Right atrium auricular region (tissue), 2 donors: ENCODE measurements at places on chromosomes 12 and 14. TPM values are rescaled to one million over a fixed set of nuclear protein-coding genes. Genes with fewer than 3 reads are reported as not detected.

DNA sequence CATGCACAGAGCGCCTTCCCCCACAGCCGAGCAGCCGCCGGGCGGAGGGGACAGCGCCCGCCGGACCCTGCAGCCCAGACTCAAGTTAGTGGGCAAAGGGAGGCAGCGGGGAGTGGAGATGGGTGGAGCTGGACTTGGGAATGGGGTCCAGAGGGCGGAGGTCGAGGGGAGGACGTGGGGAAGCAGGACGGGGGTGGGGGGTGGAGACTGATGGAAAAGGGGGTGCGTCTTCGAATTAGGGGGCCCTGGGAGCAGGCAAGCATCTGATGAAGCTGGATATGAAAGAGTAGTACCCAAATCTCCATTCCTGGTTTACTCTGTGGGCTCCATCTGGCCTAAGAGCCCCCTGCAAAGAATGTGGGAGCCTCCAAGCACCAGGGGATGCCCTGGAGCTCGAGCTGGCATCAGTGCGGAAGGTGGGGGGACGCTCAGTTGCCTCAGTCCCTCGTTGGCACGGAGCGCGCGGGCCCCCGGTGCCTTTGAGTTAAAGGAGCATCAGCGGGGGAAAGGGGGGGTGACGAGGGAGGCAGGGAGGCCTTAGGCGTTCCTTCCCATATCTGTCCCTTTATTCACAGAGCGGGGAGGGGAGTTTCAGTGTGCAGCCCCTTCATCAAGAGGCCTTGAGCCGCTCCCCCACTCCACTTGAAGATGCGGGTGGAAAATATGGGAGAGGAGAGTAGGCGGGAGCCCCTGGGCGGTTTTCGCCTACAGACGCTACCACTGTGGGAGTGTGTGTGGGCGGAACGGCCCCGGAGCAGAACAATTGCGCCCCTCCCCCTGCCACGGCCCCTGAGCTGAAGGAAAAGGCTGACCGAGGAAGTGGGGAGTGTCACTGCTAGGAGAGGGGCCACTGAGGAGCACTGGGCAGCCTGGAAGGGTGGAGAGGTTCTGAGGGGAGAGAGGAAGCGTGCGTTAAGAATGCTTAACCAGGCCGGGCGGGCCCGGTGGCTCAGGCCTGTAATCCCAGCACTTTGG, 644 bp downstream of the NAB2 start:
- H3K27me3 ChIP-seq, result no peaks in the 10 kb centered on the region
- peaks cover 27% of the 10 kb centered on the region for H3K36me3 ChIP-seq
- H3K4me1 ChIP-seq, result no peaks in the 10 kb centered on the region
- DNase-seq, result peak; percentile 86
- H3K4me3 ChIP-seq, result peak overlapping the region; percentile 82

- no peak for DNase-seq
- H3K36me3 ChIP-seq, result no peaks in the 10 kb centered on the region
Measured at GRCh38 chr12:117100851-117101673, 1.8 kb upstream of the TESC start.

GRCh38 chr14:61532763-61533162, 162.6 kb upstream of the HIF1A start:
- no peak overlapping the region for H3K4me3 ChIP-seq
- H3K27ac ChIP-seq, result no peak overlapping the region
- no peak for DNase-seq
- H3K4me1 ChIP-seq, result no peaks in the 10 kb centered on the region
- H3K27me3 ChIP-seq, result no peaks in the 10 kb centered on the region
- no peaks in the 10 kb centered on the region for H3K36me3 ChIP-seq

- H3K27me3 ChIP-seq, result no peaks in the 10 kb centered on the region
- DNase-seq, result no peak
- no peaks in the 10 kb centered on the region for H3K36me3 ChIP-seq
- H3K27ac ChIP-seq, result no peak overlapping the region
- H3K4me1 ChIP-seq, result no peaks in the 10 kb centered on the region
- H3K4me3 ChIP-seq, result no peak overlapping the region
Measured at GRCh38 chr12:5260086-5260485, 171.8 kb upstream of the NTF3 start.

GRCh38 chr12:6606331-6607131, 648 bp downstream of the CHD4 start:
- no peaks in the 10 kb centered on the region for H3K4me1 ChIP-seq
- H3K36me3 ChIP-seq, result peaks cover 11% of the 10 kb centered on the region
- peak overlapping the region; percentile 98 for H3K4me3 ChIP-seq
- peak; percentile 67 for DNase-seq

DNA sequence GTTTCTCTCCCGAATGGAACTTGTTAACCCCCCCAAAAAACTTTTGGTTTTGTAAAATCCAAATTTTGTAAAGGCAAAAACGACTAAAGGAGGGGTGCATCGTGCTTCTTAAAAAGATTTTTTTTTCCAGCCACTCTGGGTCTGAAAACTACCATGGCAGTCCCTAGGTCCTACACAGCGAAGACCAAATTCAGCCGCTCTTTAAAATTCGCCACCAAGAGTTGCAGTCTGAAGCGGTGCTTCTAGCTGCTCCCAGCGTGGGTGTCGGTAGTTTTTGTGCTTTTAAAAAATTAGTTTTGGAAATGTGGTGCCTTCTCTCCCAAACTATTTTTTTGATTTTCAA, 873 bp upstream of the GSC start:
- H3K27me3 ChIP-seq, result peaks cover 73% of the 10 kb centered on the region
- H3K27ac ChIP-seq, result no peak overlapping the region
- peaks cover 33% of the 10 kb centered on the region for H3K4me1 ChIP-seq

DNA sequence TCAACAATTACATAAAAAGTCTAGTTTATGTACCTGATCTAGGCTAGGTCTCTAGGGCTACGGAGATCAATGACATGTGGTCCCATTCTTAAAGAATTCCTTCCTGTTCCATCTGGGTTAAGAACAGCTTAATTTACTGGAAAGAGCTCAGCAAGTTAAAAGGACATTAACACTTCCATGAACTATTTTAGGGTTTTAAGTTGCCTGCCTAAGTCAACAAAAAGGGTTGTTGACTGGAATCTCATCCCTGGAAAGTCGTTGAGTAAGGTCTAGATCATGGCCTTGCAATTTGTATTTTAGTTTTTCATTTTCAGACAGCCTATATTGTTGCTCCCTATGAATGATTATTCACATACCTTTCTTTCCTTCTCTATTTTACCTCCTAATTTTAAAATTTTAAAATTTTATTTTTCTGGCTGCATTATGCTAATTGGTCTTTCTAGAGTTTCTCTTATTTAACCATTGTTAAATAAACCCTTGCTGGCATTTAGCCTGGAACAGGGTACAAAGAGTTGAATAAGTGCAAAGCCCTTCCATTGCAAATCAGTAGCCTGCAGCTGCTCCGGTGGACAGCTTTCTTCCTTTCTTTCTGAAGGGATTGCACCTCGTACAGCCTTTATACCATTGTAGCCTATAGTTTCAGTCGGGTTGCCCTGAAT, 66.3 kb downstream of the VRK1 start:
- no peaks in the 10 kb centered on the region for H3K36me3 ChIP-seq
- no peaks in the 10 kb centered on the region for H3K27me3 ChIP-seq
- H3K4me3 ChIP-seq, result no peak overlapping the region
- no peaks in the 10 kb centered on the region for H3K4me1 ChIP-seq

GRCh38 chr12:52179396-52179973, 12.3 kb downstream of the KRT80 start:
- H3K27me3 ChIP-seq, result no peaks in the 10 kb centered on the region
- no peak overlapping the region for H3K4me3 ChIP-seq
- H3K4me1 ChIP-seq, result no peaks in the 10 kb centered on the region
- DNase-seq, result no peak

GRCh38 chr14:102840771-102841528, 63.7 kb downstream of the TRAF3 start:
- no peaks in the 10 kb centered on the region for H3K4me1 ChIP-seq
- H3K4me3 ChIP-seq, result no peak overlapping the region
- H3K27me3 ChIP-seq, result no peaks in the 10 kb centered on the region
- no peaks in the 10 kb centered on the region for H3K36me3 ChIP-seq
- no peak for DNase-seq
- H3K27ac ChIP-seq, result no peak overlapping the region

GRCh38 chr14:65723348-65723747, 310.8 kb downstream of the FUT8 start:
- DNase-seq, result no peak
- no peaks in the 10 kb centered on the region for H3K4me1 ChIP-seq
- no peaks in the 10 kb centered on the region for H3K27me3 ChIP-seq

DNA sequence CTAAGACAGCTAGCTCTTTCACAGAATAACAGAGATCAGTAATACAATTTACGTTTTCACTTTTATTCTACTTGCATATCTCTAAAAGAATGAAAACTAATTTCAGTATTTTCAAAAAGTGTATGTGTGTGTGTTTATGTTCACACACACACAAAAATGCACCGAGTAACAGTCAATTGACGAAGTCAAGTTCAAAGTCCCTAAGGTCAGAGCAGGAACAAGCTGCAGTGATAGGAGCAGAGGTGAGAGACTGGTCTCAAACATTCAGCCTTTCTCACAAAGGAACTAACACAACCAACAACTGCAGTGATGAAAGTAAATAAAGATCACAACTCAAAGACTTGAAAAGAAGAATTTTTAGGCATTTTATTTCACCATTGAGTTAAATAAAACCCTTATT, 429.7 kb downstream of the C12orf50 start:
- no peaks in the 10 kb centered on the region for H3K4me1 ChIP-seq
- no peak overlapping the region for H3K4me3 ChIP-seq
- no peaks in the 10 kb centered on the region for H3K36me3 ChIP-seq
- DNase-seq, result no peak

GRCh38 chr14:65263177-65263788, 149.2 kb upstream of the FUT8 start:
- DNase-seq, result no peak
- H3K4me3 ChIP-seq, result no peak overlapping the region
- no peaks in the 10 kb centered on the region for H3K4me1 ChIP-seq
- H3K27ac ChIP-seq, result no peak overlapping the region

DNA sequence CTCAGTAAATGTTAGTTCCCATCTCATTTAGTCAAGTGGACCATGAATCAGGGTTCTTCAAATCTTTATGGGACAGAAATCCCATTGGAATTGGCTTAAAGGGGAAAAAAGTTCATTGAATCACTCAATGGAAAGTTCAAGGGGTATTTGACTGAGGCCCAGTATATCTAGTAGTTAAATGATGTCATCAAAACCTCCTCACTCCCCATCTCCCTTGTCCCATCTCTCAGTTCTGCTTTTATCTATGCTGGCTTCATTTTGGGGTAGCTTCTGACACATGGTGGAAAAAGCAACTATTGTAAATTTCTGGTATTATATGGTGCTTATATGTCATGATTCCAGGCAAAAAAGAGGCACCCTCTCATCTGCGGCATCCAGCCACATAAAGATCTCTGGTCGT, 51.9 kb downstream of the DAAM1 start:
- no peaks in the 10 kb centered on the region for H3K36me3 ChIP-seq
- no peaks in the 10 kb centered on the region for H3K27me3 ChIP-seq
- DNase-seq, result no peak
- H3K4me1 ChIP-seq, result peaks cover 3% of the 10 kb centered on the region
- no peak overlapping the region for H3K4me3 ChIP-seq

GRCh38 chr12:104570174-104570907, 113.6 kb downstream of the CHST11 start:
- no peak overlapping the region for H3K27ac ChIP-seq
- no peaks in the 10 kb centered on the region for H3K27me3 ChIP-seq
- H3K36me3 ChIP-seq, result no peaks in the 10 kb centered on the region
- H3K4me3 ChIP-seq, result no peak overlapping the region
- DNase-seq, result no peak
- peaks cover 14% of the 10 kb centered on the region for H3K4me1 ChIP-seq

DNA sequence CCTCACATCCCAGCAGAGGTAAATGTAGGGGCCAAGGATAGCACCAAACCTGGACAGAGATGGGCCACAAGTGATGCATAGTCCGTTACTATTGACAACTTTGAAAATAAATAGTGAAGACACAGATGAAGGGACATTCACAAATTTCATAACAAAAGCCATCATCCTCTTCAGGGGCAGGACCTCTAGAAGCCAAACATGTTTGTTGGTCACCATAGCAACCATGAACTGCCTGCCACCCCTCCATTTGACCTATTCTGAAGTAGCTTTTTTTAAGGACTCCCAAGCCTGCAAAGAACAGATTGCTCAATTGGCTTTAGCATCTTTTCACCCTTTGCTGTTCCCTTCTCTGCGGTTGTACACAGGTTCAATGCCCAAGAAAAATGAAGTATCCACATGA, 35.7 kb upstream of the MDM1 start:
- H3K4me1 ChIP-seq, result no peaks in the 10 kb centered on the region
- no peaks in the 10 kb centered on the region for H3K36me3 ChIP-seq
- no peaks in the 10 kb centered on the region for H3K27me3 ChIP-seq
- DNase-seq, result no peak
- no peak overlapping the region for H3K4me3 ChIP-seq

DNA sequence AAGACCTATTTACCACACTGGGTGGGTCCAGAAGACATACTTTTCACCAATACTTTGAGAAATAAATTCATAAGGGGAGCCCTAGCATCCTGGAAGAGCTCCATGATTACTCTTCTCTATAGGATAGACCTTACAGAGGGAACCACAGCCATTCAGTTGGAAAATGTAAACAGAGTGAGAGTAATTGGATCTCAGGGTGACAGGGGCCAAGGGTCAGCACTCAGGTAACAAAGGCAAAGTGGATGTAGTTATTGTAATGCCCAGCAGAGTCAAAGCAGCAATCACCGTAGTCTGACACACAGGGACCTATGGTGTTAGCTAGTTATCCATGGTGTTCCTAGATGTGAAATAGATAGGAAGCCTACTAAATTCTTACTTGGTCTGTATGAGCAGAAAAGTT, 10.8 kb upstream of the GTF2A1 start:
- H3K4me1 ChIP-seq, result no peaks in the 10 kb centered on the region
- no peak overlapping the region for H3K27ac ChIP-seq
- H3K27me3 ChIP-seq, result no peaks in the 10 kb centered on the region

DNA sequence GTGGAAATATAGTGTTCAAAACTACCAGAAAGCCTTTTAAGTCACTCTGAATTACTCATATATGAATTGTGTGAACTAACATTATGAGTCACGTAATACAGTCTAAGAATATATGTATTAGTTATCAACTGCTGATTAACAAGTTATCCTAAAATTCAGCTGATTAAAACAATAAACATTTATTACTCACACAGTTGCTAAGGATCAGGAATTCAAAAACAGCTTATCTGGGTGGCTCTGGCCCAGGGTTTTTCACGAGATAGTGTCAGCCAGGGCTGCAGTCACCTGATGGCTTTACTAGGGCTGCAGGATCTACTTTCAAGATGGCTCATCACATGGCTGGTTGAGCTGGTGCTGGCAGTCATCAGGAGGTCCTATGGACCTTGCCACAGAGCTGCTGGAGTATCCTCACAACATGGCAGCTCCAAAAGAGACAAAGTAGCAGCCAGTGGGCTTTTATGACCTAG, 36.5 kb downstream of the CORO1C start:
- H3K36me3 ChIP-seq, result peaks cover 20% of the 10 kb centered on the region
- peak overlapping the region; percentile 98 for H3K27ac ChIP-seq
- H3K27me3 ChIP-seq, result no peaks in the 10 kb centered on the region
- no peak for DNase-seq
- no peaks in the 10 kb centered on the region for H3K4me1 ChIP-seq

GRCh38 chr14:24556756-24557155, 19.3 kb downstream of the CTSG start:
- H3K4me3 ChIP-seq, result no peak overlapping the region
- no peaks in the 10 kb centered on the region for H3K4me1 ChIP-seq
- no peaks in the 10 kb centered on the region for H3K36me3 ChIP-seq
- H3K27me3 ChIP-seq, result no peaks in the 10 kb centered on the region
- H3K27ac ChIP-seq, result no peak overlapping the region
- DNase-seq, result no peak

RAPGEF3 gene
- total RNA-seq, result 19.8 TPM

CCDC38 gene
- not detected for total RNA-seq

SDR9C7 gene
- total RNA-seq, result not detected

SYCP3 gene
- total RNA-seq, result not detected

SLC4A8 gene
- total RNA-seq, result 1.1 TPM

RND1 gene
- total RNA-seq, result 0.70 TPM
